ENCODE measurements at places on chromosomes 1 and 21.

- no peak for DNase-seq
These were observed 52.0 kb downstream of the SLC9A1 start for GRCh38 chr1:27102707-27103468.

GRCh38 chr1:185804206-185804605 lies 70.0 kb downstream of the HMCN1 start:
- no peak for DNase-seq

DNA sequence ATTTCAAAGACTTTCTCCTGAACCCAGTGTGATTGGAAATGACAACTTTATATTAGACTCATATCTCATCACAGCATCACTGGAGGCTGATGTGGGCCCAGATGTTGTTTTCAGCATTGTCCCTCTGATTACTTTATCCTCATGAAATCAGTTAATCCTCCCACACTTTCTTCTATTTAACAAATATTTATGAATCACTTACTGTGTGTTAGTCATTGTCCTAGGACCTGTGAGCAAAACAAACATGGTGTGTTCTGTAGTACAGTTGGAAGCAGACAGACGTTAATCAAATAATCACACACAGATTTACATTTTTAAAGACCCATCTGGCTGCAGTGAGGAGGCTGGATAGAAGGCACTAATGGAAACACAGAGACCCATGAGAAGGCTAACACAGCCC lies 383.7 kb downstream of the PRDM2 start:
- DNase-seq, result no peak

GRCh38 chr1:112633628-112634027 lies 14.0 kb downstream of the CAPZA1 start:
- no peak for DNase-seq

- DNase-seq, result no peak
These were observed 96.8 kb upstream of the PALMD start for GRCh38 chr1:99548943-99549605.

- no peak for DNase-seq
These were observed 23.2 kb upstream of the C1orf146 start for GRCh38 chr1:92194511-92194910.

- DNase-seq, result no peak
These were observed 5.0 kb downstream of the CTRC start for GRCh38 chr1:15443281-15443680.

DNA sequence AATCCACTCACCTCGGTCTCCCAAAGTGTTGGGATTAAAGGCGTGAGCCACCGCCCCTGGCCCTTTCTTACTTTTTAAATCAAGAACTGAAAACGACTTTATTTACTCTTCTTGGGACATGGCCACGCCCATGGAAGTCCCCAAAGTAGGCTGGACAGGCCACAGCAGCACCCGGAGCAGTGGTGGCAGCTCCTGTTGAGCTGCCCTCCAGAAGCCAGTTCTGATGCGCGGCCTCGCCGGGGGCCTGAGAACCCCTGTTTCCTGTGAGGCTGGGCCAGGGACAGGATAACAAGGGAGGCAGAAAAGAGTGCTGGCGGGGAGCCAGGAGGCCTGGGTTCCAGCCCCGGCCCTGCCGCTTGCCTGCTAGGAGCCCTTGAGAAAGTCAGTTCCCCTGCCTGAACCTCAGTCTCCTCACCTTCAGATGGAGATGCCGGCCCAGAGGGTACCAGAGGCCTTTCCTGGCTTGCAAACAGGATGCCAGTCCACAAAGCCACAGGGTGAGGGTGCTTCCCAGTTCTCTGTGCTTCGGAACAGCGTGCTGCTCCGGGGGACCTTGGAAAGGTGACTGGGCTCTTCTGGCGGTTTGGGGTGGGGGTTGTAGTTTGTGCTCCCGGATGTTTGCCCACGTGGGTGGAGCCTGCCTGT lies 59.4 kb downstream of the RUNX3 start:
- DNase-seq, result peak; percentile 81

DNA sequence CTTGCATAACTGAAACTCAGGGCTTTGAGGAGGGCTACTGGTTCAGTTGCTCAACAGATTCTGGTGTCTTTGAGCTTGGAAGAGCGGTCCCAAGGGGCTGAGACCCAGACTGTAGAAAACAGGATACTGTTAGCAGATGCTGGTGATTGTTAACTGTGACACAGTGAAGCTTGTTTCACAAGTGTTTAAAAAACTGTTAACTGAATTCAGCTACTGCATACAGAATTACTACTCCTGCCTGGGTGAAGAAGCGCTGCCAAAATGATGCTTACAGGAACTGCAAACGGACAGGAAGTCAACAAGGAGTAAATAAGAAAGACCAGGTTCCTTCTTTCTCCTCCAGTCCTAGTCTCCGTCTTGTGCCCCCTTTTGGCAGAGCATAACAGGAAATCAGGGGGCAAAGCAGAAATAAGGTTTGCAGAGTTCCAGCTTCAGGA lies 195.3 kb upstream of the USP25 start:
- no peak for DNase-seq

DNA sequence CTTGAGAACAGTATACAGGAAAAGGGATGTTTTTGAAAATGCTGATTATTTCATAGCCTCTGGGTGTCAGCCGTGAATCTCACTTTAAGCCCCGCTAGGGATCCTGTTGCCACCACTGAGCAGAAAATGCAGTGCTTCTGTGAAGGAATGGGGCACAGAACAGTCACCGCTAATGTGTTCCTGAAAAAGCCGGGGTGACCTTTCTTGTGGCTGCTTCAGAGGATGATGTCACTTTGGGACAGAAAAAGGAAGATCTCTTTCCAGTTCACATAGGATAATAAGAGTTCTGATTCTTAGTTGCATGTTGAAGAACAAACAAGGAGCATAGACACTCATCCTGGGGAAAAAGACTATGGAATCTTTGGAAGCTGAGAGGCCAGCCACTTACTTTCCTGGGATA lies 349.6 kb downstream of the DISC1 start:
- no peak for DNase-seq

DNA sequence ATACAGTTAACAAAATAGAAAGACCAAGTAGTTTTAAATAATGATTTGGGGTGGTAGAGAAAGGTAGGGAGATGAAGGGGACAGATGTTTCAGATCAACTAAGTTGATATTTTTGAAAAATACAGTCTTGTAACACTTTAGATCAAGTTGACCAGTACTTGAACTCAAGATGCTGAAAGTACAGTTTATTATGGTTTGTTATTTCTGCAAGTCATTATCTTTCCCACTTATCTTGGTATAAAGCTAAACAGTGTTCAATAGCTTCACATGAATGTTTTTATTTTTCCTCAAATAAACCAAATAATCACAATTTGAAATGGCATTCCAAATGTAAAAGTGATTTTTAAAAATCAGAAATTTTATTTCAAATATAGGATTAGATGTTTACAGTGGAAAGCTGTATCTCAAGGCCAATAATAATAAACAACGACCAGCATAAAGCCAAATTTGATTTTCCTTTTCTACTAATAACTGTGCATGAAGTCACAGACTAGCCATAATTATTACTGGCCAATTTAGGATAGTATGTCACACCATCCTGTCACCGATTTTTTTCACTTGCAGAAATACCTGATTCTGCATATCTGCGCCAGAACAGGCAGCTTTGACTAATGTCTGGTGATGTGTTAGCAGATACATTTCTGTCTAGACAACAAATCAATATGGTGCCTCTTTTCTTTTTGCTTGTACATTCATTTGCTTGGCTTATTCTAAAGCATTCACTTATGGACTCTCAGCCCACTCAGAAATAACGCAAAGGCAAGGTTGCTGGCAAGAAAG lies 320.2 kb downstream of the TM2D1 start:
- DNase-seq, result no peak

Measured in vagina (tissue), 2 donors.